Epithelial cell of prostate (primary cell): ENCODE measurements at places on chromosomes 4 and X.
A peak's percentile ranks its signal among the peaks of the same experiment; 100 is the strongest.

GRCh38 chr4:40576651-40577480 lies 52.8 kb downstream of the RBM47 start:
- DNase-seq: peak; percentile 92

DNA sequence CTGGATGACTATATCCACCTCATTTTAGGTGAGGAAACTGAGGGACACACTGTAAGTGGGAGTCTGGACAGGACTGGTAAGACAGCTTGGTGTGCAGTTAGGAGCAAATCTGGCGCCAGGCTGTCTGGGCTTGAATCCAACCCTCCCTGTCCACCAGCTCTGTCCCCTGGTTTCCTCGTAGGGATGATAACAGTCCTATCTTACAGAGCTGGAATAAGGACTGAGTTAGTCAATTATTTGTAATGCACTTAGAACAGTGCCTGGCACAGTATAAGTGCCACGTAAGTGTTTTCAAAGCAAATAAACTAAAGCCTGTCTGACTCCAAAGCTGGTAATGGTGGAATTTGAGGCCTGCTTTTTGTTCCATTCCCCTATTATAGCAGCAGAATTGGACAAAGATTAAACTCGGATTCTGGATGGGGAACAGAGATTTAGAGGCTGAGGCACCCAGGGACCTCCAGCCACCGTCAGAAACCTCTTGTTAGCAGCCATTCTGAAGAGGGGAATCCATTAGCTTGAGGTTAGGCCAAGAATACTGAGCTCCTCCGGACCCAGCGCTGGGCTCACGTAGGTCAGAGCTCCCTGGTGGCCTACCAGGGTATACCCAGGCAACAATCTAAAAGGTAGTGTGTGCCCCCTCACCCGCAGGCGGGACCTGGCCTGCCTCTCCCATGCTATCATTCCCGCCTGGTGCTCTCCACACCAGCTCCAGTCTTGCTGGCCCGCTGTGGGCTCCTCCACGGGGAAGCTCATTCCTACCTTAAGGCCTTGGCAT lies 102.1 kb downstream of the UCHL1 start:
- DNase-seq: no peak

- DNase-seq: peak; percentile 2
These were observed 383.6 kb downstream of the BMPR1B start for GRCh38 chr4:95141361-95141760.

DNA sequence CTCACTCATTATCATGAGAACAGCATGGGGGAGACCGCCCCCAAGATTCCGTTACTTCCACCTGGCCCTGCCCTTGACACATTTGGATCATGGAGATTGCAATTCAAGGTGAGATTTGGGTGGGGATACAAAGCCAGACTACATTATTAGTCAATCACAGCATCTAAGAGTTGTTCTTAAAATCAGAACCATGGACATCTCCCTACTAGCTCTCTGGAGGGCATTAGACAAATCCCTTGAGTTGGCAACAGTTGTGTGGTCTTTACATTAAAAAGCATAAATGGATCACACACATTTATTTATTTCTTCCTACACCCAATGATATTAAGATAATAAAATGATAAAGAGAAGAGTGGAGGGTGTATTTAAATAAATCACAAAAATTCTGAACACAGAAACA lies 262.8 kb upstream of the VCX start:
- DNase-seq: no peak

- DNase-seq: no peak
These were observed 1163.5 kb upstream of the PABPC4L start for GRCh38 chr4:135365065-135365464.

GRCh38 chr4:75702919-75703411 lies 21.4 kb upstream of the USO1 start:
- DNase-seq: no peak

DNA sequence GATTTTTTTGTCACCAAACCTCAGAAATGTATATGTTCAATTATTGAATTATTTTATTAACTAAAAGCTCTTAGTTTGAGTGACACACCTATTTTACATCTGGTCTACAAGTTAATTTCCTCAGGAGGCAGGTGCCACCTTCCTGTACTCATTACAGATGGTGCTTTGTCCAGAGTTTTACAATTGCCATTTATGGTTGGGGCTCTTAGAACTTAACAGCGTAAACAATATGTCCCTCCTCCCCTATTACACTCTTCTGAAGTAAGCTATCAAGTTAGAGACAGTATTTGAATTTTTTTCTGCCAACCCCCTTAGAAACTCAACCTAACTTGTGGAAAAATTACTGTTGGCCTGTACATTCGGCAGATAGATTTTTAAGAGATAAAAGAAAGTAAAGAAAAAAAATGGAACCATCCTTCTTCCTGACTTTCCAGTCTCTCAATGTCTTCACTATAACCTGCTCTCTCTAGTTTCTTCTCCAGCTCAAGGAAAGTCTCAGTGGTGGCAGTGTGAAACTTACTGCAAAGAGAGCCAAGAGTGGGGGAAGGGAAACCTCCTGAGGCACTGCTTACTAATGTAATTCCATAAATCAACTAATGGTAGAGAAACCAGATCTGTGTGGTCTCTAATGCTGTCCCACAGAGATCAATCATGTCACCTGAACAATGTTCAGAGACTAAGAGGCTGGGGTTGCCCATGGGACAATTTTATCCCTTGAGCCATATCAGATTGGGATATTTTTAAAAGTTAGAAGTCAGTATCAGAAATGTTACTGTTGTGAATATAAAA lies 7.8 kb downstream of the CXXC4 start:
- no peak for DNase-seq

DNA sequence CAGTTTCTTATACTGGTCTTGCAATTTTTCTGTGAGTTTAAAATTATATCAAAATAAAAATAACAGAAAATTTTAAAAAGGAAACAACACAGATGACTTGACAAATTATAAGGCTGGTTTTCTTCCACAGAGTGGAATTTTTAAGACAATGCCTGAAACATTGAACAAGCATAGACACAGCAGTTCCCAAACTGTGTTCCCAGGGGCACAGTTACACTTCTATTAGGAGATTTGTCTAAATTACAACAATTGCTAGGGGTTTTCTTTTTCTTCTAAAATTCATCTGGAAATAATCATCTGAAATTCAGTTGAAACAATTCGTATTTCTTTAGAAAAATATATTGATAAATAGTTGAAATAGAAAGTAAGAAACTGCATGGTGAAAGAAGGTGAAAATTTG lies 26.2 kb downstream of the PDE5A start:
- DNase-seq: no peak

DNA sequence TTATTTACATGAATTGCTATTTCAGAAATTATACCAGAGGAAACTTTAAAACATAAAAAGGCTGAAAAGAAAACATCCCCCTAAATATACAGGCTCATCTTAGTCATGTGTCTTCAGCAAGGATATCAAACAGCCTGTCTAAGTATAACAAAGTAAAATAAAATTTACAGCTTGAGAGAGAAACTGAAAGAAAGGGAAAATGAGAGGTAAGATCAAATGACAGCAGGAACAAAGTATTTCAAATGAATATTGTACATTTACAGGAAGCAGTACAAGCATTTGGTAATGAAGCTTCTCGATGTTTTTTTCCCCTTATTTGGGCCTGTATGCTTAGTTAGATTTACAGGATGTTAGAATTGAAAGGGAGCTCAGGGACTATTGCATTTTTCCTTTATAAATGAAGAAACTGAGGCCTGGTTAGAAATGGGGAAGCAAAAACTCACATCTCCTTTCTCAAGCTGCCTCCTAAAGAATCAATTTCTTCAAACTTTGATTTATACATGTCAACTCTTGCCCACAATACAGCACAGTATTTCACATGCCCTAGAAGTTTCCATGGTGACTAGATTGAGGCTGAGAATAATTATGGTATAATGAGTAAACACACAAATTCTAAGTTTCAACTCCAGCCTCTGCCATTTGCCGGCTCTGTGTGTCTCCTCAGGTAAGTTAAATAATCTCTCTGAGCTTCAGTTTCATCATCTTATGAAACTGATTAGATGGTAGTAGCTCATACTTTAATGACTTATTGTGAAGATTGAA lies 29.3 kb downstream of the DAPP1 start:
- DNase-seq: no peak

DNA sequence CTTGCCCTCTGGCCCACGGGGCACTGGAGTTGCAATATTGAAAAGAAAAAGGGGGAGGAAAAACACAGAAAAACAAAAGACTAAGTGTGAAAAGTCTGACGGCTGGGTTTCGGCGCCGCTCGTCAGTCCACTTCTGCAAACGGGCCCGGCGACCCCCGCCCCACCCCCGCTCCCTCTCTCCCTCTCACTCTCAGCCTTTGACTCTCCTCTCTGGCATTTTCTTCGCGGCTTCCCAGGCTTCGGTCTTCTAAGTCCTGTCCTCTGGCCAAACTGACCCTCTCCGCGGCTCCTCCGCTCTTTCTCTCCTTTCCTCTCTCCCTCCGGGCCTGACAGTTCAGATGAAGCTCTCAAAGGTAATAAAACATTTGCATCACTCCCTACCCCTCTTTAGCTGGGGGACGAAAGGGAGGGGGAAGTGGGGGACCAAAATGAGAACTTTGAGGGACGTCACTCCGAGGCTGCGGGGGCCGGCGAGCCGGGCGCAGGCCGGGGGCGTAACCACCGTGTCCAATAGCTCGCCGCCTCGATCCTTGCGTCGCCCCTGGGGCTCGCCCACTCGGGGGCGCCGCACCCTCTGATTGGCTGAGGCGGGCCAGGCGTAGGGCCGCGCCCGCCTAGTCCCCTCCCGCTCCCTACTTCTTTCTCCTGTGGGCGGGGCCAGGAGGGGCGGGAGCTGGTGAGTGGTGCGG lies at the start of gene NKX6-1:
NKX6-1 (minus strand) TSS at position 358 of the 689 bp plus-strand sequence. CDS start 1,064 bp downstream, outside the sequence.
- no peak for DNase-seq

DNA sequence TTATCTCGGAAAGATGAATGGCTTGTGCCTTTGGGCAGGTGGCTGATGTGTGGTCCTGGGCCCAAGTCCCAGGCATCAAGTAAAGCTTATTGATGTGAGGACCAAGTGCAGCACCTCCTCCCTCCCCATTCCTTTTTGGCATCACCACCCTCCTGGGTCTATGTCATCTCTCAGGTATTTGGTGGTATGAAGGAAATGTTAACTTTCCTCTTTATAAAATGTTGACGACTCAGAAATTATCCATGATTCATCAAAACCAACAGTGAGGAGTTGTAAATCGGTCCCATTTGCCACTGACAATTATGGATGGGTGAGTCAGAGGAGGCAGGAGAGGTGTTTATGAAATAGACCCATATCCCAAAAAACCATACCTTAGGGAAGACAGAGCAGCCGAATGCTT lies 229.4 kb upstream of the GATB start:
- DNase-seq: peak; percentile 77

DNA sequence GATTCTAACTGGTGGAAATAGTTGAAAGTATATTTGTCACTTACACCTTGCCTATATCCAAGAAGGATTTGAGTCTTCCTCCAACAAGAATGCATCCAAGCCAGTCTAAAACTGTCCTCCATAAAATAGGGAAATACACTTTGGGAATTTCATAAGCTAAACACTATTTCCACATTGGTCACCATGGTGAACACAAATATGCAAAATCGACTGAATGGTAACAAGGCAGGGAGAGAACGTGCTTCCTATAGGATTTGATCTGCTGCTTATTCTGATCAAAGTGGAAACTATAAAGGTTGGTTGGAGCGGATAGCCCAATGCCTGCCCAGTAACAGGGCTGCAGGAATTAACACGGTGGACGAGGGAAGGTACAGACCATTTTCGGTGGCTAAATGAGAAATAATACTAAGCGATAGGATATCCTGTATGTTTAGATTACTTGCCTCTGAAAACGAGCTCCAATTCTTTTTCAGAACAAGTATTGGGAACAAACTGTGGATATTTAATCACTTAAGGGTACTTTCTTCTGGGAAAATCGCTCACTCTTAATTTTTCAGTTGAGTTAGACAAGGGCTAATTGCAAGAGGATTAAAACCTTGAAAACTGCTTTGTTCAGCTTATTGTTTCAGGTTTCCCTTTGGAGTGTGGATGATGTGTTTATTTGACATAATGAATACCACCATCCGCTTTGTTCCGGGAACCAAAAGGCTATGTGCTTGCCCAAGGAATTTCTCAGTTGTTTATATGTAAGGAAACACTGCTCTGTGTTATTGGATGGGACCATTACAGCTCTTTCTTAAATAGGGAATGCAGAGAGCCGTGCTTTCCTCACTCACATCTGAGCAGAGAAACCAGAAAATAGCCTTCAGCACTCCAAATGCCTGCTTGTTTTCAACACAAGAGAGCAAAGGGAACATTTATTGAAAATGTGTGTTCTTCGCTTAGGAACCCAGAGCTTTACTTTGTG lies 194.4 kb downstream of the CBR4 start:
- DNase-seq: no peak

- DNase-seq: no peak
These were observed 10.7 kb downstream of the RGS12 start for GRCh38 chr4:3303565-3303824.

- no peak for DNase-seq
These were observed 26.8 kb upstream of the HMX1 start for GRCh38 chr4:8898419-8898818.

- no peak for DNase-seq
These were observed 44.5 kb upstream of the IL21 start for GRCh38 chr4:122665161-122665929.

DNA sequence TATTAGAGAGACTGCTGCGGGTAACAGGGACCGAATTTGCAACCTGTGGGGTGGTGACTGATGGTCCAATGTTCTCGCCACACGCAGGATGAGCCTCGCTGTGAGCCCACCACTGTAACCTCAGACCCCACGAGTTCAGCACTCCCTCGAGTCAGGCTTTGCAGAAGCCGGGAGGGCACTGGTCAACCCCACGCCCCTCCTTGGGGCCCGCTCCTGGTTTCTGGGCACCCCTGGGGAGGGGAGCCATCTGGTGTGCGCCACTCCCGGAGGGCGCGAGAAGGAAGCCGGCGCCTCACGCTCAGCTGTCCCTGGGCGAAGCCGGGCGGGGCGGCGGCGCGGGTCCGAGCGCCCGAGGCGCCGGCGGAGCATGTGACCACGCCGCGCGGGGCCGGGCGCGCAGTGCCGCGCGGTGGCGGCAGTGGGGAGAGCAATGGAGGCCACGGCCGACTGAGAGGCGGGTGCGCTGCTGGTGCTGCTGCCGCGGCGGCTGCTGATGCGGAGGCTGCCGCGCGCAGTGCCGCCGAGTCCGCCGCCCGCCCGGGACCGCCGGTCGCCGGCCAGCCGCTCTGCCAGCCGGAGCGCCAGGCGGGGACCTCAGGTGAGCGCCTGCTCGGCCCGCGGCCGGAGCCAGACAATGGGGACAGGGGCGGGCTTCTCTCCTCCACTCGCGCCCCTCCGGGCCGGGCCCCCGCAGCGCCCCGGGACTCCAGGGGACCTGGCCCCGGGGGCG lies 100.1 kb downstream of the CEP135 start:
- DNase-seq: no peak
